ENCODE measurements at places on chromosomes 12 and 14. TPM values are rescaled to one million over a fixed set of nuclear protein-coding genes. Genes with fewer than 3 reads are reported as not detected.

DNA sequence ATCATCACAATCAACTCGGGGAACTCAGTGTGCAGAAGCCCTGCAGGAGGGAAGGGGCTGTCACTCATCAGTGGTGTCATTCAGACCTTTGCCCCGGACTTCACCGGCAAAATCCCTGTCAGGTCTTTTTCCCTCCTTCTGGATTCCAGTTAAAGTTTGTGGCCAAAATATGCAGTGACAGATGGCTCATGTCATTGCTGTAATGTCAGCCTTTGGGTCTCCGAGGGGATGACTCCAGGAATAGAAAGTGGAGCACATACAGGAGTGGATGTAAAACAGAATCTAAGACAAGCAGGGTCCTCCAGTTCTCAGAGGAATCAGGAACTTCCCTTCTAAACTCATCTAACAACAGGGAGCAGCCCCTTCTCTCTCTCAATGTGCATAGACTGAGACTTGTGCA lies 130.3 kb upstream of the RASSF8 start:
- no peak for DNase-seq

DNA sequence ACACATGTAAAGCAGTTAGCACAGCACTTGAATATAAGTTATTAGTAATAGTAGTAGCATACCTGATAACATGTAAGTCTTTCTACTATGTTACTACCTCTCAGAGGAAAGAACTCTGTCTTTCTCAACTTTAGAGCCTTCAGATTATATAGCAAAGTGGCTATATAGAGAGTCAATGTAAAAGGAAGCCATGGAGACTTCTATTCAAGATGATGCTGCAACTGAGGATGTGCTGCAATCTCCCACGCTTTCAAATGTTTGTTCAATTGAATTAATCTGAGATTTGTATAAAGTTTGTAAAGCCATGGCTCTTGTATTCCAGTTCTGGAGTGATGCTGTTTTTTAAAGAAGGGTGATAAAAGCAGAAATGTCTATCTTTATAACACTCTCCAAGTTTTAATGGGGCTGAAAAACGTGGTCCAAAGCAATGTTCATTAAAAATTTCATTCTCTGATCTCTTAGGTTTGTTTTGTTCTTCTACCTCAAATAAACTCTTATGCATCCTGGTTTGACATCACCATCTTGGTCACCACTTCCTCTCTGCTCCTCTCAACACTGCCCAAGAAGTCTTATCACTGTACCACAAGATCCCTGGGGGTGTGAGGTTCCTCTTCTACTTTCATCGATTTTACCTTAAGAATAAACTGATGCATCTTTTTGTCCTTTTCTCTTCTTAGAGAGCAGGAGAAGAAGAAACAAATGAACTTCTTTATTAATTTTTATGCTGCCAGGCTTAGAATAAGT lies 40.6 kb downstream of the C12orf42 start:
- DNase-seq: peak; percentile 64

- no peak for DNase-seq
Measured at GRCh38 chr14:92560106-92560865, 46.7 kb downstream of the RIN3 start.

DNA sequence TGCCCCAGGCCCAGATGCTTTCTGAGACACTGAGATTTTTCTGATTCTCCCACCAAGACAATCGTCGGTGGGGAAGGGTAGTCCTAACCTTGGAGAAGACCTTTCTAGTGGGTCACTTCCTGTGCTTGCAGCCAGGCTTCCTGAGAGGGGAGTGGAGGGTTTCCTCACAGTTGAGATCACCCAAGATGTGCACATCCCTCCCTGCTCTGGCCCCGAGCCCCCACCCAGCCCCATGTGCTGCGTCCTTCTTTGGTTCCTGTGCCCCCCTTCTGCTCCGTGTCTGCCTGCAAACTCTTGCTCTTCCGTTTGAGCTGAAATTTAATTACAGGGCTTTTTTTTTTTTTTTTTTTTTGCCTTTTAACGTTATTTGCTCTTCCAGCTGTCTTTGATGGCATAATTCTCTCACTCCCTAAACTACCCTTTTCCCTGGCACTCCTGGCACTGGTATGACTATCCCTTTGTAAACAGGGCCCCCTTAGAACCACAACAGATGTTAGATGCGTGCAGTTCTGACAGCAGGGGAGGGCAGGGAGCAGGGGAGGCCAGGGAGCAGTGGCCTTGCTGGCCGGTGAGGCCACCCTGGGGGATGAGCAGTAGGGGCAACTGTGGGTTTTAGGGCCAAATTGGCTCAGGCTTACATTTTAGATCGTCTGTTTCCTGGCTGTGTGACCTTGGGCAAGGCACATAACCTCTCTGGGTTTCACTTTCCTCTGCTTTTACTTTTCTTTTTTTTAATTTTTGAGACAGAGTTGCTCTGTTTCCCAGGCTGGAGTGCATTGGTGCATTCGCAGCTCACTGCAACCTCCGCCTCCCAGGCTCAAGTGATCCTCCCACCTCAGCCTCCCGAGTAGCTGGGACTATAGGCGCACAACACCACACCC lies 144.5 kb downstream of the PHETA1 start:
- no peak for DNase-seq

DNA sequence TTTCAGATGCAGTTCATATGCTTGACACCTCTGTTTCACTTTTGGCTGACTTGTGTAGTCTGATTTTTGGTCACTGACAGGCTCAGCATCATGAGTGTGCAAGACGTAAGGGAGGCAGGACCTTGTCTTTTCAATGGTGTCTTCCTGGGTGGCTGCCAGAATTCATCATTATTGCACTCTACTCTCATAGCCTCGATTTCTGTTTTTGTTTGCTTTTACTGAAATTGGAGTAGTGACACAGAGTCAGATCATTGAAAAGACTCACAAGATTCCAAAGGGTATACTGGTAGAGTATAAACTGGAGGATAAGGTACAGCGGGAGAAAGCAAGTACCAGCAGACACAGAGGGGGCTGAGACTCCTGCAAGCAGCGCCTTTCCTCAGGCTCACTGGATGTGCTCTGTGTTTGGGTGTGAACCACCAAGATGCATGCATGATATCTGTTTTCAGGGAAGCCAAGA lies 126.3 kb upstream of the FGD4 start:
- peak; percentile 42 for DNase-seq

- no peak for DNase-seq
Measured at GRCh38 chr12:25155022-25155576, 39.9 kb downstream of the DNAI7 start.

- DNase-seq: no peak
Measured at GRCh38 chr12:5456906-5457305, 25.0 kb downstream of the NTF3 start.

GRCh38 chr14:45181806-45182205 lies 46.1 kb downstream of the FANCM start:
- no peak for DNase-seq

DNA sequence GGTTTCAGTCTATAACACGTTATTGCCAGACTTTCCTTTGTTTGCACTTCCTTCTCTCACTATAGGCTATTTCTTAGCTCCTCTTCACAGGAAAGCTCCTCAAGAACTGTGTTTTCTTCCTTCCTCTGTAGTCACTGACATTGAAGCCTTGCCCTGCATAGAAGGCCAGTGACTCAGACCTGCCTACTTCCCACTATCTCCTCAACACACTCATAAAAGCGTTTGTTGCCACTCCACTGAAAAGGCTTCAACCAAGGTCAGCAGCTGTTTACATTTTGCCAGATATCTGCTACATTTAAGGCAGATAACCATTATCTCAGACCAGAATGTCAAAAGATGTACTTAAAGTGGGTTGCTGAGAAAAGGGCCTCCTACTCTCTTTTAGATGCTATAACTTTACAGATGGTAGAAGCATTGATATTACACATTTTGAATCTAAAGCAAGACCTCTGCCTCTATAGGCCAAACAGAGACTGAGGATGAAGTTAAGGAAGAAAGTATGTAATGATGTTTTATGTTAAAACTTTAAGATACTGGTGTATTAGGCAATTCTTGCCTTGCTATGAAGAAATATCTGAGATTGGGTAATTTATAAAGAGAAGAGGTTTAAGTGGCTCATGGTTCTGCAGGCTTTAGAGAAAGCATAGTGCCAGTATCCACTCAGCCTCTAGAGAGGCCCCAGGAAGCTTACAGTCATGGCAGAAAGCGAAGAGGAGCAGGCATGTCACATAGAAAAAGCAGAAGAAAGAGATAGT lies 233.3 kb upstream of the FLRT2 start:
- no peak for DNase-seq

DNA sequence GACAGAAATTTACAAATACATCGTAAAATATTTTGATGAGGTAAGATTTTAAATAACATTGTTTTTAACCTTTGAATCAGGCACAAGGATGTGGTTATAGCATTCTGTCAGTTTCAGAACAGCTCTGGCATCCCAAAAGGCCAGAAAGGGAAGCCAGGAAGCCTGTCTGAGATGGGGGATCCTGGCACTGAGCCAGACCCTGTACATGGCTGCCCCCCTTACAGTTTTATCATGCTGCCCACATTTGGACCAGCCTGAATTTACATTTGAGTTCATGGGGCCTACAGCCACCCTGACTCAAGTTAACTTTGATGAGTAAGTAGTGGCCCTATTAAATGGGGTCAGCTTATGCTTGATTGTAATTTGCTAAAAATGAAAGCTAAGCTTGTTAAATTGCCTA lies 155.6 kb downstream of the PLXNC1 start:
- DNase-seq: no peak

DNA sequence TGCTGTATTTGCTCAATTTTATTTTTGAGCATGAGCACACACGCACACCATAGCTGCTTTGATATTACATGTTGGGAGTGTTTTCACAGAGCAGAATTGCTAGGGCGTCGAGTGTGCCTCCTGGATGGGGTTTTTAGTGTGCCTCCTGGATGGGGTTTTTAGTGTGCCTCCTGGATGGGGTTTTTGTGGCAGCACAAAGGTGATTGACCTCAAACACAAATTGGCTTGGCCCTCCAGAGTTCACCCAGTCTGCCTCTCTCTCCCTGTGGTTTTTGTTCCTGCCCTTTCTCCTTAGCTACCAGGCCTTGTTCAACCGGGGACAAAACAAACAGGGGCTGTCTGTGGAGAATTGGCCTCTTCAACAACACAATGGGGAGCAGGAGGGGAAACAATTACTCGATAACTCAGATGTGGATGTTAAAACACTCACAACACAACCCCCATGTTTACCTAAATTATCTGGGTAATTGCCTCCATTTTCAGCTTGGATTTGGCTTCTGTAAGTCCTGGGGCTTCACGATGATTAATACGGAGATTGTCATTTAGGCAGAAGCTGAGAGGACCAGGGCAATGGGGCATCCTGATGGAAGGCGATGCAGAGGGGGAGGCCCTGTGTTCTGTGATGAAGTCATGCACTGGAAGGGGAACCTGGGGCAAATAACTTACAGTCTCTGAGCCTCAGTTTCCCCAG lies 26.9 kb downstream of the TBX3 start:
- no peak for DNase-seq

DNA sequence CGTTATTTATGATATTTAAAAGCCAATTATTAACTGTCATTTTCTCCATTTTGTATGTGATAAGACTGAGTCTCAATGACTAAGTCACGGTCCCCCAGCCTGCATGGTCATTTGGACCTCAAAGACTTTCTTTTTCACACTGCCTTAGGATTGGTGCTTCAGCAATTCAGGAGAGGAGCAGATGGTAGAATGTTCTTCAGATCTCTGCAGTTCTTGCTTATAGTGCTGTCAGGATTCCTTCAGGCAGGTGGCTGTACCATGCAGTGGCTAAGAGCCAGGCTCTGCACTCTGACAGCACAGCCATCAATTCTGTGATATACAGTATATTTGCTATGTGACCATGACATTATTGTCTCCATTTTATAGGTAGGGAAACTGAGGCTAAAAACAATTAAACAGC lies 18.7 kb downstream of the SSPN start:
- no peak for DNase-seq

DNA sequence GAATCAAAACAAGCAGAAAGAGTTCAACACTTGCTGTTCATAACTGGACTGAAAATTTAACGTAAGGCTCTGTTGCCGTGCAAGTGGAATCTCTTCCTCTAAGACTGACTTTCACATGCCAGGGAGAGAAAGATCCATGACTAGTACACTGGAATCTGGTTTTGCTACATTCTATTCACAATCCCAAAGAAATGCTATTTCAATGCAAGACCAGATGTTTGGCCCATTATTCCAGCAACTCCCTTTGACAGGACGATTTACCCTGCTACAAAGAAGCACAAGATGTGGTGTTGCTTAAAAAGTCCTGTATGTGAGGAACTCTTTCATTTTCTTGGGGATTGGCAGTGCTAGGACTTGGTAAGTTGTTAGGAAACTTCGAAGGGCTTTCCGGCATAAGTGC lies 17.4 kb downstream of the RFC5 start:
- no peak for DNase-seq

GRCh38 chr14:65434216-65434850 lies 21.8 kb downstream of the FUT8 start:
- no peak for DNase-seq

- no peak for DNase-seq
Measured at GRCh38 chr12:67720351-67720856, 71.9 kb downstream of the DYRK2 start.

GRCh38 chr14:80946797-80947196 lies 5.3 kb upstream of the CEP128 start:
- no peak for DNase-seq

DNA sequence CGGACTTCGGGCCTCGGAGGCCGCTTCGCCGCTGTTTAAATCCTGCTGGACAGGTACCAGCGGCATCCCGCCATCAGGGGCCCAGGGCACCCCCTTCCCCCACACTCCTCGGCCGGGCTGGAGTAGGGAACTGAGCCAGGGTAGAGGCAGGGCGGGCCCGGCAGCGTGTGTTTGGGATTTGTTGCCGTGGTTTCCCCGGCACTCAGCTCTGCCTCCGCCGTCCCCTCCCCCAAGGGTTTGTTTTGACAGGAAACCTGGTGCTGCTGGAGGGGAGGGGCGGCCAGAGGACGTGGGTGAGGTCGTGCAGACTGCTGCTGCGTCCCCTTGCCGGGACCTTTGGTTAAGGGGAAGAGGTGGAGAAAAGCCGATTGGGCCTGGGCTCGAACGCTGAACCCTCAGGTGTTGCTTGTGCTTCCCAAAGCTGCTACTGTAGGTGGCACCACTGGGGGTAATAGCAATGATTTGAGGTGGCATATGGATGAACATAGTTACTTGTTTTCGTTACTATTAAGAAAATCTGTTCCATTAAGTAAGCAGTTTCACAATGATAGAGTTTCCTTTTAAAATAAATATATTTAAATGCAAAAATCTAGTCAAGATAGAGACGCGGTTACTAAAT lies 778 bp downstream of the TCP11L2 start:
- DNase-seq: peak; percentile 76

Gene CCDC196
- total RNA-seq: not detected

Gene TMEM132D
- total RNA-seq: not detected

Gene SLC25A29
- 69.3 TPM for total RNA-seq

Gene EML1
- total RNA-seq: not detected

Gene KRT6A
- not detected for total RNA-seq

Gene REP15
- total RNA-seq: not detected

Gene HCFC2
- total RNA-seq: 20.3 TPM

Gene COX8C
- not detected for total RNA-seq

Gene SLC39A9
- 33.0 TPM for total RNA-seq

Gene KCNMB4
- not detected for total RNA-seq

Gene PPFIA2
- total RNA-seq: not detected

Gene RAD51AP1
- 5.2 TPM for total RNA-seq

Gene CELA1
- total RNA-seq: 0.53 TPM

Measured in natural killer cell (primary cell).